ENCODE measurements at places on chromosomes 5 and 9. TPM values are rescaled to one million over a fixed set of nuclear protein-coding genes. Genes with fewer than 3 reads are reported as not detected.

CARD9 gene
- 9.3 TPM for polyA plus RNA-seq

DNA sequence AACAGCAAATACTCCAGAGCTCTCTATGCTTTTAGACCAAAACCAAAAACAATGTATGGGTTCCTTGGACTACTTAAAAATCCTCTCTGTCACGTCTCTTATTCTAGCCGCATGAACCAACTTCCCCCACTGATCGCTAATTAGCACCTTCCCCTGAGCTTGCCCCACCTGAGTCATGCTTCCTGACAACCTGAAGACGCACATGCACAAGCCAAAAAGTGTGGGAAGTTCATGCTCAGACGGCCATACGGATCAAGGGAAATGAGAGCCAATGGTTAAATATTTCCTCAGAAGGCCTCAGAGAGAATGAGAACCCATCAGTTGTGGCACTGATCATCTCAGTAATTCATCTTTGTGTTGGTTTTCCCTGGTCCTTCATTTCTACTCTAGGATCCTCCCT lies 199.7 kb downstream of the BNC2 start:
- no peak for DNase-seq

- peak; percentile 75 for DNase-seq
Observed at GRCh38 chr5:40572937-40573336, 106.8 kb upstream of the PTGER4 start.

GRCh38 chr5:180133060-180133459 lies 61.5 kb upstream of the RNF130 start:
- no peak for DNase-seq

GFI1B gene
- polyA plus RNA-seq = 0.42 TPM

- no peak for DNase-seq
Observed at GRCh38 chr9:18675973-18676372, 202.0 kb downstream of the ADAMTSL1 start.

- no peak for DNase-seq
Observed at GRCh38 chr9:34986540-34987047, 3.0 kb upstream of the DNAJB5 start.

DNA sequence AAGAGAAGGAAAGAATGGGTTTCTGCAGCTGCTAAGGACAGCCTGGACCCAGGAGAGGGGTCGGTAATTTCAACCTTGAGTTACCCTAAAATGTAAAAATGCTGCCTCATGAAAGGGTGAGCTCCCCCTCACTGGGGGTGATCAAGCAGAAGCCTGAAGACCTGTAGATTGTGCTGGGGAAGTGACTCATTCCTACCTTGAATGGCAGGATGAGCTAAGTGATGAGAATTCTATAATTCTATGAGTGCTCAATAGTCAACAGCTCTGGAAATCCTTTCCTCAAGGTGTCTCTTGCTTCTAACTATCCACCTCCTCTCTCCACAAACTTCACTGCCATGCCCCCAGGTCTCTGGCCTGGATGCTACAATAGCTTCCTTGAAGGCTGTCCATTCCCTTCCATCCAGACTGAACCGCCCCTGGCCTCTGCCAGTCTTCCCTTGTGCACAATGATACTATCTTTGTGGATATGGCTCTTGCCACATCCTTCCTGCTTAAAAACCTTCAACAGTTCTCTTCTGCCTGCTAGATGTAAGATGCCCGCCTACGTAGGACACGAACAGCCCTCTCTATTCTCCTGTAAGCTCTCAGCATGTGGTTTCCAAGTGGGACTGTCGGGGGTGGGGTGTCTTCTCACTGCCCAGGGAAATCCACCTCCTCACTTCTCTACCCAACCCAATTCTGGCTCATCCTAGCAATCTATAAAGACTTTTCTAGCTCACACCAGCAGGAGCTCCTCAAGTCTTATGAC lies 50.6 kb downstream of the PTPN3 start:
- no peak for DNase-seq

SAXO1 gene
- polyA plus RNA-seq = 0.15 TPM

- DNase-seq = no peak
Observed at GRCh38 chr9:106920701-106921283, 57.8 kb downstream of the ZNF462 start.

DNA sequence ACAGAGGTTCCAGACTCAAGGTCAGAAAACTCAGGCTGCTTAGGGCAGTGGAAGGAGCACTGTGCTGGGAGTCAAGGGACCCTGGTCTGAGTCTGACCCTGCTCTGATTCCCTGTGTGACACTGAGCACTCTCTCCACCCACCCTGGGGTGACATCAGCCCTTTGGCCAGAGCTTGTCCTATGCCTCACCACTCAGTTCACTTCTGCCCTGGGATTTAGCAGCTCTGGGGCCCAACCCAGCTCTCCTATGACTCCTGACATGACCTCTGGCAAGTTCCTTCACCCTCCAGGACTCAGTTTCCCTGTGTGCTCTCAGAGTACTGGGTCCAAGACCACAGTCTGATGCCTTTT lies 63.9 kb downstream of the FAM114A2 start:
- no peak for DNase-seq
